ENCODE measurements at places on chromosomes 5 and 9. TPM values are rescaled to one million over a fixed set of nuclear protein-coding genes. Genes with fewer than 3 reads are reported as not detected.

Gene PTTG1
- total RNA-seq, result 209 TPM

Gene ISCA1
- 45.5 TPM for total RNA-seq

Gene GPSM1
- 10.7 TPM for total RNA-seq

Gene NME5
- total RNA-seq, result not detected

Gene ANKRD33B
- 13.1 TPM for total RNA-seq

Gene FOXD4L6
- not detected for total RNA-seq

Gene DNM1
- total RNA-seq, result 88.2 TPM

Gene OR1Q1
- not detected for total RNA-seq

Gene ZCCHC10
- total RNA-seq, result 30.1 TPM

Gene SPATA31D1
- total RNA-seq, result not detected

Gene GNA14
- not detected for total RNA-seq

Gene NADK2
- 12.9 TPM for total RNA-seq

Gene MLANA
- not detected for total RNA-seq

Gene SLC2A6
- 20.4 TPM for total RNA-seq

Gene STKLD1
- 1.1 TPM for total RNA-seq

Gene SV2C
- total RNA-seq, result not detected

Gene AK8
- total RNA-seq, result 0.89 TPM

Gene FOXI1
- not detected for total RNA-seq

Gene SHROOM1
- total RNA-seq, result 9.3 TPM

Gene WDR38
- total RNA-seq, result not detected

Measured in A549 treated with DMSO at 1 μM for 4 hours (cell line).